NCI-H345 (cell line): ENCODE measurements at places on chromosomes 12 and 14.
A peak's percentile ranks its signal among the peaks of the same experiment; 100 is the strongest.

DNA sequence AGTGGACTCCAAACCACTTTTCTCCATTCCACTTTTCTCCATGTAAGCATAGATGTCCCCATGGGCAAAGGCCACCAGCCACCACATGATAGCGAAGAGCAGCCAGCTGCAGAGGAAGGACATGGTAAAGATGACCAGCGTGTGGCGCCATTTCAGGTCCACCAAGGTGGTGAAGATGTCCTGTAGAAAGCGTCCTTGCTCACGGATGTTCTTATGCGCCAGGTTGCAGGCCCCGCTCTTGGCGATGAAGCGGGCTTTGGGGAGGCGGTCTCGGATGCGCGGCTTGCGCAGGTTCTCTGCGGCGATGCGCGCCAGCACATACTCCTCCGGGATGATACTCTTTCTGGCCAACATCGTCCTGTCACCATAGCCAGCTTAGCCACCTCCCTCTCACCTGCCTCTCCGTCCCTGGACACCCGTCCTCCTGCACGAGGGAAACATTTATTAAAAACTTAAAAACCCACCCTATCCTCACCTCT is 1.2 kb downstream of the KCNJ8 start:
- DNase-seq: peak; percentile 7

DNA sequence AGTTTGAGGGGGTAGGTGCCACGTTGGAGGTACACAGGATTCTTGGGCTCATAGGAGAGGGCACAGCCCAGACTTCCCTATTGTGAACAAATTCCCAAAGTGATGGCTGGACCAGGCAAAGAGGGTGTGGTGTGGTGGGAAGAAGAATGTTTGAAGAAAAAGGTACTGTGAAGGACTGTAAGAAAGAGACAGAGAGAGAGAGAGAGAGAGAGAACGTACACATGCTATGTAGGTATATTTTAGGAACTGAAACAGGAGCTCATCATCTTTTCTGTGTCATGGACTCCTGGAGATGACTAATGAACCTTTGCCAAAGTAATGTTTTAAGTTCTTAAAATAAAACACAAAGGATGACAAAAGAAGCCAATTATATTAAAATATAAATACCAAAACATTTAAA is 24.5 kb downstream of the SLC17A8 start:
- DNase-seq: no peak

DNA sequence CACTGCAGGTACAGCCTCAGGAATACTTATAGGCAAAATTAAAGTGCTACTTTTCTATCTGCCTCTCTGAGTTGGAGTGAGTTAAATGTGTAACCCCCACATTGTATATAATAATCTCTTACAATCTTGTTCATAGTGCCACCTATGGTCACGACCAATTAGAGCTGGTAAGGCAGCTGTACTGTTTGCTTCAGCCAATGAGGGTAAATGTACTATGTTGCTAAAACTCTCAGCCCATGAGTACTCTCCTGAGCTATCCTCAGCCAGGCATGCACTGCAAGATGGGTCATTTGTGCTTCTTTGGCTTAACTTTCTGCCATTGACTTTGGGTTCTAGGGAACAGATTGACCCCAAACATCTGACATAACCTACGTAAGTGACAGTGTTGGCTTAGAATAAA is 15.0 kb upstream of the MDM2 start:
- no peak for DNase-seq

- DNase-seq: no peak
These were observed 1109.8 kb downstream of the TMTC2 start for GRCh38 chr12:83796531-83796930.

- DNase-seq: no peak
These were observed 165.2 kb upstream of the OTX2 start for GRCh38 chr14:56975521-56975920.

- no peak for DNase-seq
These were observed 24.8 kb downstream of the ATF7 start for GRCh38 chr12:53601296-53601847.

DNA sequence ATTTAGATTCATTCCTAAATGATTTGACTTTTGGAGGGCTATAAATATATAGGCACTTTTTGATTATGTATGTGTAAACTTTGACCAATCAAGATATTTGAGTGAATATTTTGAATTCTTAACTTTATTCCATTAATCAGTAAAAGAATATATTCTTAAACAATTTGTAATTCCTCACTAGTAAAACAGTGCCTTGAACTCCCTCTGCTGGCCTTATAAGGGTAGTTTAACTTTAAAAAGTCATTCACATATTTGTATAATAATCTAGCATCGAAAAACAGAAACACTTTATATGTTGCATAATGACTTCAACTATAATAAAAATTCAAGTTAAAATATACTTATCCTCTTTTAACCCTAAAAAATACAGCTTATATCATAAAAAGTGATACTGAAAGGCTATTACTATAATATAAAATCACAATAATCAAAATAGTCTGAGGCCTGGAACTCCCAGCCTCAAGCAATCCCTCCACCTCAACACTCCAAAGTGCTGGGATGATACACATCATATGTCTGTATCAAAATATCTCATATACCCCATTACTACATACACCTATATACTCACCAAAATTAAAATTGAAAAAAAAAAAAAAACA is 31.2 kb downstream of the CCDC59 start:
- peak; percentile 54 for DNase-seq

GRCh38 chr12:74896186-74896585 is 313.5 kb downstream of the KCNC2 start:
- no peak for DNase-seq

GRCh38 chr12:88736031-88736430 is 155.8 kb upstream of the KITLG start:
- no peak for DNase-seq

DNA sequence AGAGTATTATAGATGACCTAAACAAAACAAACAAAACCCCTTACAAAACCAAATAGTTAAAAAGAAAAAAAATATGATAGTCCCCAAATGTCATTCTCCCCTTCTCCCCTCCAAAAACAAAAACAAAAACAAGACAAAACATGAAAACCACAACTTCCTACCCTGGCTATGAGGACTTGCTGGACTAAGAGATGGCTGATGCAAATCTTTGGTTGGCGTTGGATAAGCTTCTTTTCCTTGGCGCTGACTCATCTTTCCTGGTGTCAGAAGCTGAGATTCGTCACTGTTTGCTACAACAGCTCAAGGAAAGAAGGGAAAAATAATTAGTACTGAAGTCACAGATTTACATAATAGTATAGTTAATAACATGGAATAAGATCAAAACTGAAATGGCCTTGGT is 102.5 kb upstream of the BBS10 start:
- DNase-seq: no peak

DNA sequence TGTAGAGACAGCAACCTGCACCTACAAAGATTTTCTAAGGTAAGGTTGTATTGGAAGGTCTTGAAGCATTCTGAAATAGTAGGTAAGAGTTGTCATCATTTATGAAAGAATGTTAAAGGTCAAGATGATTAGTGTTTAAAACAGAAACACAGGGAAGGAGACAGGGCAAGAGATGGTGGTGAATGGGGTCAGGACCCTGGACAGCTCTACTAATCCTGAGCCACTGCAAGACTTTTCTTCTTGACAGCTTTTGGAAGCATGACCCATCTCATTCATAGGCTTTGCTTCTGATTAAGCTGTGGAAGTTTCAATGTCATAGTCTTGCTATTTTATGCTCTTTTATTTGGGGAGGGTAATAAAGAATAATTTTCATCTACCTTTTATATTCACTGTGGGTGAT is 75.5 kb upstream of the CAND1 start:
- no peak for DNase-seq

- DNase-seq: no peak
These were observed 230.7 kb downstream of the SNAPC1 start for GRCh38 chr14:61992926-61993325.

DNA sequence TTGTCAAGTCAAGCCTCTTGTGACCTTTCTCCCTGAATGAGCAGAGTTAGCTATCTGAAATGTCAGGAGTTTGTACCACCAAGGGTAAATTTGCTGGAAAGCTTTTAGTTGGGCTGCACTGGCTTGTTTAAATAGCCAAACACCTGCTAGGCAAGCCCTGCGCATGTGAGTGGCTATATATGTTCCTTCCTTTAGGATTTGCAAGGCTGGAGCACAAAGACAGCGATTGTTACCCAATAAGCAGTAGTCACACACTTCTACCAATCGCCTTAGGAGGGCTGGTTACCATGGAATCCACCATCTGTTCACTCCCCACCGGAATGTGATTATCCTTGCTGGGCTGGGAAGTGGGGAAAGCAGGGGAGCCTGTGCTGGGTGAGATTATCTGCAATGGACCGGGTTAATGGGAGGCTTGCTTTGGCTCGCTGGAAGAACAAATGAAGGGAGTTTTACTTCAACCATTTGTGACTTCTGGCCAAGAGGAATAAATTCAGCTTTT is 102.5 kb downstream of the FGD4 start:
- DNase-seq: peak; percentile 89

DNA sequence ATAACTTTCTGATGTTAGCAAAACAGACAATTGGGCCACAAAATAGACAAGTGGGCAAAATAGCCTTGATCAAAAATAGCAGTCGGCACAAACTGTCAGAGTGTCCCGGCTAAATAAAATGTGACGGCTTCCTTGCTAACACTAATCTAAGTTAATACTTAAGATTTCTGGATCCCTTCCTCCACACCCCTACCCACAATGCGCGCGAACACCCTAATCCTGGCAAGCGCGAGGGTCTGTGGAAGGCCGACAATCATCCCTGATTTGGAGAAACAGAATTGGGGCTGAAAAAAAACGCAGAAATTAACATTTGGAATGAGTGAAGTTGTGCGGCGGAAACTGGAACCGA is 489 bp downstream of the CEP290 start:
- DNase-seq: no peak

DNA sequence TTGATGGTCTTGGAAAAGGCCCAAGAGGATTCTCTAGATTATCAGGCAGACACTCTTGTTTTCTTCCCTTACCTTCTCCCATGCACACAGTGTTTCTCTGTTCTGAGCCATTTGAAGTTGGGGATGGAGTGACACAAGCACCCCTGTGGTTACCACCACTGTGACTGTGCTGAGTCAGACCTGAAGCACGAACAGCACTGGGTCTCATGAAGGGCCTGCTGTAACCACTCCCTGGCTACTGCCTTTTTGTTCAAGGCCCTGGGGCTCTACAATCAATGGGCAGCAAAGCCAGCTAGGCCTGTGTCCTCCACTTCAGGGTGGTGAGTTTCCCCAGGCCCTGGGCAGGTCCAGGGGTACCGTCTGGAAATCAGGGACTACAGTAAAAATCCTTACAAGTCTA is 65.5 kb downstream of the TSPAN8 start:
- DNase-seq: no peak

GRCh38 chr12:29709496-29710040 is 74.2 kb downstream of the TMTC1 start:
- DNase-seq: no peak

DNA sequence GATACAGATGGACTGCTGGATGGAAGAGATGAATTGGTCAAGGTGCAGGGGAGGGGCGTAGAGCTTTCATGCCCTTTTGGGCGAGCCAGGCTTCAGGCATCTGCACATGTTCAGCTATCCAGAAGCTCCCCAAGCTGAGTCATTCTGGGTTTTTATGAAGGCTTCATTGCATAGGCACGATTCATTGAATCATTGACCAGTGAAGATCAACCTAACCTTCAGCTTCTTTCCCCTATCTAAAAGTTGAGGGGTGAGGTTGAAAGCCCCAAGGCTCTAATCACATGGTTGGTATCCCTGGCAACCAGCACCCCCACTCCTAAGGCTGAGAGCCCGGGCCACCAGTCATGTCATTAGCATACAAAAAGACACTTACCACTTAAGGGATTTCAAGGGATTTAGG is 36.3 kb downstream of the RPS29 start:
- no peak for DNase-seq

DNA sequence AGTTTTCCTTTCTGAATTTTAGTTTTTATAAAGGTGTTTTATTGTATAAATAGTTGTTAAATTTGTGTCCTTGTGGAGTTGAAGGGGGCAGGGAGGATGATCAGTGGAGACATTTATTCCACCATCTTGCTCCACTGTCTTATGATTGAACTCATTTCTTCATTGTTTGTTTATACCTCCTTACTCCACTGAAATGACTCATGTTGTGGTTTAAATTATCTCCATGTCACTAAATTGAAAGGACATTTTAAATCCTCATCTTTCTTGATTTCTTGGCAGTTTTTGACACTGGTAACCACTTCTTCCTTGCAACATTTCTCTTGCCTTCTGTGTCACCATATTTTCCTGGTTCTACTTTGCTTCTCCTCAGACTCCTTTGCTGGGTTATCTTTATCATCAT is 23.6 kb upstream of the FERMT2 start:
- DNase-seq: no peak

GRCh38 chr14:100826391-100827100 is 628 bp downstream of the MEG3 start:
- no peak for DNase-seq

- no peak for DNase-seq
These were observed 151.8 kb upstream of the DHRS4 start for GRCh38 chr14:23801766-23802165.

GRCh38 chr12:55737581-55738122 is 5.3 kb upstream of the GDF11 start:
- DNase-seq: no peak

- no peak for DNase-seq
These were observed 774.9 kb upstream of the NOVA1 start for GRCh38 chr14:27372771-27373170.

DNA sequence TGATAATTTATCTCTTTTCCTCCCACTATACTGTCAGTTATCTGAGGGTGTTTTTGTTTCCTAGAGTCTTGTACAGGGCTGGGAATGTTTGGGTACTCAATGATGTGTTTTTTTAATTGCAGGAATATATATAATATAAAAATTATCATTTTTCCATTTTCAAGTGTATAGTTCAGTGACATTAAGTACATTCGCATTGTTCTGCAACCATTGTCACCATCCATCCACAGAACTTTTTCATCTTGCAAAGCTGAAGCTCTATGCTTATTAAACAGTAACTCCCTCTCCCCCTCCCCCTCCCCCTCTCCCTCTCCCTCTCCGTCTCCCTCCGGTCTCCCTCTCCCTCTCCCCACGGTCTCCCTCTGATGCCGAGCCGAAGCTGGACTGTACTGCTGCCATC is 93.0 kb upstream of the MANSC4 start:
- no peak for DNase-seq

GRCh38 chr14:32761381-32761968 is 177.2 kb upstream of the NPAS3 start:
- DNase-seq: no peak

GRCh38 chr14:55430024-55430690 is 10.3 kb downstream of the TBPL2 start:
- peak; percentile 23 for DNase-seq

GRCh38 chr12:13536219-13536910 is 339.8 kb downstream of the EMP1 start:
- DNase-seq: no peak

GRCh38 chr14:58488550-58488949 is 61.0 kb downstream of the KIAA0586 start:
- DNase-seq: no peak

- no peak for DNase-seq
These were observed 243.5 kb downstream of the BCL11B start for GRCh38 chr14:99028521-99028920.

GRCh38 chr12:101924618-101925017 is 47.2 kb downstream of the DRAM1 start:
- DNase-seq: no peak
